ENCODE measurements at places on chromosomes 1 and 21. TPM values are rescaled to one million over a fixed set of nuclear protein-coding genes. Genes with fewer than 3 reads are reported as not detected.

Gene LCE3E
- total RNA-seq: 2.0 TPM

Gene INSRR
- total RNA-seq: not detected

Gene PRAMEF12
- total RNA-seq: not detected

Gene SLC6A9
- 8.8 TPM for total RNA-seq

Gene HAPLN2
- not detected for total RNA-seq

All from foreskin keratinocyte (primary cell).